Activated naive CD8-positive, alpha-beta T cell treated with anti-CD3 and anti-CD28 coated beads for 36 hours (primary cell): ENCODE measurements at places on chromosomes 3 and 15. TPM values are rescaled to one million over a fixed set of nuclear protein-coding genes. Genes with fewer than 3 reads are reported as not detected.

DNA sequence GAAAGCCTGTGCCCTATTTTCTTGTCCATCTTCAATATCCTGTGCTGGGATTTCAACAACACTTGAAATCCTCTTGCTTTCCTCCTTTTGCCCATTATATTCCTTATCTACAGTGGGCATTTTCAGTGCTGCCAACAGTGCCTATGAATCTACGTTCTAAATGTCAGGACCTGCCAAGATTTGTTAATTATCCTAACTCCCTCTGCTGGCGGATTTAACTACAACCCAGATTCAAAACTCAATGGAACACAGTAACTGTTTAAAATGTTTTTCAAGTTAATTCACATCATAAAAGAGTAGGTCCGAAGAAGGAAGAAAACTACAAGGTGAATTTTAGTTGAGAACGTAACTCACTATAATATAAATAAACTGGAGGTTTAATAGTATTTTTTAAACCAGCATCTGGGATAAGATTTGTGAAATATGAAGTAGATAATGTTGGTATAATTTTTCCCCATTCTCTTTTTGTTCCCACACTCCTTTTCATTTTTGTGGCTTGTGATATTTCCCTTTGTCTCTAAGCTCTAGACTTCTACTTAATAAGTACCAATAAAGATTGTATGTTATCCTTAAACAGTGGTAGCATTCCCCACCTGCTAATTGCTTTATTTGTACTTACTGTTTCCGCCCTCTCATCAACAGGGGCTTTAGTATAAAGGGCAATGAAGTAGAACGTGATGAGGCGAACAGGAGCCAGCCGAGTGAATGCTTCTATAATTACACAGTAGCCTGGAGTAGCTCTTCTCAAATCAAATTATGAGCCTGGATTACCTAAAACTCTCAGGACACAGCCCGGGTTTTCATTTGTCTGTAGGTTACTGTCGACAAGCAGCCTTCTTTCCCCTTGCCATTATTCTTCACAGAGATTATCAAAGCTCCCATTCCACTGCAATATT, 302.5 kb upstream of the ATP11B start:
- DNase-seq = no peak

Gene POLG
- total RNA-seq = 102 TPM

DNA sequence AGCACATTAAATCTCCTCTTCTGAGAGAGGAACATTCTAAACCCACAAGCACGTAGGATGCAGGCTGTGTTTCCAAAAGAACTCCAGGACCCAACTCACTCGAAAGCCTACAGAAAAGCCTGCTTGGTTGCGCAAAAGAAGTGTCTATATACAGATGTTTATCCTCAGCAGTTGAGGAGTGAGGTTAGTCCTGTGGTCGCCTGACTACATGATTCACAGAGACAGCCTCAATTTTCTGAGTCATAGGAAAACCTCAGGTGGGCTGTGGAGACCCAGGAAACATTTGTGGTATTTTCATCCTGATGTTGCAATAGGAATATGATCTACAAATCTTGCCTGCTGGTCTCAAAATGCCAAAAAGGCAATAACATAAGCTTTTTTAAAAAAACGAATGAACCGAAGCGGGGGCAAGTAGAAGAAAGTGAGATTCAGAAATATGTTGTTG, 183.8 kb upstream of the THRB start:
- peak; percentile 61 for DNase-seq

Gene MYRIP
- total RNA-seq = not detected

DNA sequence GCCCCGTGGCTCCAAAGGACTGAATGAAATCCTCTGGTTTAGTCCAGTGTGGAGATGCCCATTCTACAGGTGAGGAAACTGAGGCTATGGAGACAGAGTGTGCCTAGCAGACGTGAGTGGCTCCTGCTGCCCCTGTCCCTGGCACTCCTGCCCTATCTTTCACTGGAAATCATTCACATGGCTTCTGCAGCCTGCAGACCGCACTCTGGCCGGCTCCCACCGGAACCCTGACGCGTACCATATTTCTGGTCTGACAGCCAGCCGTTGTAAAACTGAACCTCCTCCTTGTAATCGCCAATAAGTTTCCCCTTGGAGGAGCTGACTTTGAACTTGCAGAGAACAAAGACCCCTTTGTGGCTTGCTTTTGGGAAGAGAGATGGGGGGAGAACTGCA, 136.5 kb downstream of the CHSY1 start:
- no peak for DNase-seq

Gene GMNC
- total RNA-seq = not detected

DNA sequence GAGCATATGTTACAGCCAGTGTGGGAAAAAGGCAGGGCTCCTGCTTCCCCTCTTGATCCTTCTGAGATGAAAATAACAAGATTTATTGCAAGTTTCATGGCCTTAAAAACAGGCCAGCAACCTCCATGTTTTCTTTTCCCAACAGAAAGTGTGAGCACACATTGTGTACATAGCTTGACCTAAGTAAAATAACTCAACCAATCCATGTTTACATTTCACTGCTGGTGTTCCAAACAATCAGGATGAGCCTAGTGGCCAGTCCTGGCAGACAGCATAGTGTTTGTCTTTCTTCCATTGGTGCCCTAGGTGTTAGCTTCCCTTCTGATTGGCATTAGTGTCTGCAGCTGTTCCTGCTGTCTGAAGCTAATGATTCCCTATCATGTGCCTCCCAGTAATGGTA, 847.7 kb downstream of the EPHA3 start:
- DNase-seq = no peak

Gene SNTN
- not detected for total RNA-seq

Gene RTP4
- 4.9 TPM for total RNA-seq

Gene KIF15
- total RNA-seq = 36.2 TPM

- no peak for DNase-seq
Observed at GRCh38 chr15:63915873-63916771, 82.4 kb upstream of the HERC1 start.

Gene GP5
- total RNA-seq = 0.80 TPM

DNA sequence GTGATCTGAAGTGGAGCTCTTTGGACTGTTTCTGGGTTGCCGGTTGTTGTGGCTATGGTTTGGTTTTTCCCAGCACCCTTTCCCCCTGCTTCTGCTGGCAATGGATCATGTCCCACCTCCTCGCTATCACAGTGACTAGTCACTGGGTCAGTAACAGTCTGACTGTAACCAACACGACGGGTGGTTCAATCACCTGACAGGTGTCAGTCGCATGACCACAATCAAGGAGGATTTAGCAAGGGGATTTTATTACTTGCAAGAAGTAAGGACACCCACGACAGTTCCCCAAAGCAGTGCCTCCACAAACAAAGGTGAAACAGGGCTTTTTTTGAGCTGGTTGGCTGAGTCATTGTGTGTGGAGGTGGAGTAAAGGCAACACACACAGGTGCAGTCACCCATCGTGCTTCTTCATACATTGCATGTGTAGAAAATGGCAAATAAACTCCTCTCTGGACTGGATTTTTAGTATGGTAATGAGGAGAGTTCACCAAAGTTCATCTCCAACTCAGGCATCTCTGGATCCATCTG, 58.8 kb upstream of the FAM3D start:
- DNase-seq = no peak

DNA sequence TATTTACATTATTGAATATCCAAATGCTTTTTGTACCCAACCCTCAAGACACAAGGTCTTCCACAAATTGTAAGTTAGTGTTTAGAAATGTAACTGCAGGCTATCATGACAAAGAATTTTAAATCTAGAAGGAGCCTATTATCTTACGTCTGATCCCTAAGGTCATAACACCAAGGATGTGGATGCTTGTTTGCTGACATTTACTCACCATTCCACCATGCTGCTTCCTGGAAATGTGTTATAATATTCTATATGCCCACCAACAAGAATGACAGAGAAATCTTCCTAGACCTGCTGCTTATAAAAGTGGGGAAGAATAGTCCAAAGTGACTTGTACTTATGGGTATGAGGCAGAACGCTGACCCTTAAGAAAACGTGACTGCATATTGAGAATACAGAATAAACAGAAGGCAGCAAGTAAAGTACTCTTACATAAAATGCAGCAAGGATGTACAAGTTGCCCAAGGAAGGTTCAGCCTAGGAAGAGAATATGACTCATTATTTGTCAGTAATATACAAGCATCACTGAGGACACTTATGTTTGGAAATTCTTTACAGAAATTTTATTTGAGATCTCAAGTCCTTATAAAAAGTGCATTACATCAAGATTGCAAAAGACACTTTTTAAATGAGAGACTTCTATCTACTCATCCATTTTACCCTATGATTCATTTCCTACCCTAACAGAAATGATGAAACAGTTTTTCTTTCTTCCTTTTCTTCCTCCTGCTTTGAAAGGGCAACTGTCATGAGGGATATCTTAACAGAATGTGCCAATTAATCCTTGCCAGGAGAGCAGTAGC, 59.6 kb downstream of the ESYT3 start:
- no peak for DNase-seq

Gene CCR1
- total RNA-seq = not detected

DNA sequence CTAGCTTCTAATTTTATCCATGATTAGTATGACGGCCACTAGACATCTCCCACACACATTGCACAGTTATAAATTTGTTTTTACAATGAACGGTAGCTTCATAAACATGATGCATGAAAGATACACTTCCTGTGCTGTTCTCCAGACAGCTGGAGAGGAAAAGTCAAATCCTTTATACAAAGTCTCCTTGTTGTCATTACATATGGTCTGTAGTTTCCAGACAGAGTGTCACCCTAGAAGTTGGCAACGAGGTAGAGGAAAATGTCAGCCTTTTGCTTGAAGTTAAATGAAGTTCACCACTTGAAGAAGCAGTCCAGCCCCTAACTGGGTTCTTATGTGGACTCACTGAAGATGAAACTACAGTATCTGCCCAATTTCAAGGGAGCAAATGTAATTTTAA, 253.0 kb upstream of the P2RY1 start:
- DNase-seq = no peak

- DNase-seq = no peak
Observed at GRCh38 chr15:52255008-52255407, 40.6 kb downstream of the MYO5C start.

DNA sequence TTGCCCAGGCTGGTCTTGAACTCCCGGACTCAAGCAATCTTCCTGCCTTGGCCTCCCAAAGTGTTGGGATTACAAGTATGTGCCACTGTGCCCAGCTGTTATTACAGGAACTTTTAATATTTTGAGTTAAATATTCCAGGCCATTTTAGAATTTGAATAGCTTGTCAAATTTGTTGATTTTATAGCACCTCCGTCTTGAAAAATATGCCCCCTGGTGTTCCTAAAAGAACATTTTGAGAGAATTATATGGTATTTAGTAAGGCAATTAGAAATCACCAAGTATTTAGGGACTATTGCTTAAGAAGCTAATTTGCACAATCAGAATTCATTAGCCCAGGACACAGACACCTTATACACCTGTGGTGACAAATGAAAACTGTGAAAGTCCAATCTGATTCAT, 23.7 kb downstream of the PDE8A start:
- DNase-seq = no peak

Gene GNB4
- 2.9 TPM for total RNA-seq

Gene CHRM5
- not detected for total RNA-seq

GRCh38 chr3:141164852-141165251, 66.8 kb upstream of the PXYLP1 start:
- no peak for DNase-seq

DNA sequence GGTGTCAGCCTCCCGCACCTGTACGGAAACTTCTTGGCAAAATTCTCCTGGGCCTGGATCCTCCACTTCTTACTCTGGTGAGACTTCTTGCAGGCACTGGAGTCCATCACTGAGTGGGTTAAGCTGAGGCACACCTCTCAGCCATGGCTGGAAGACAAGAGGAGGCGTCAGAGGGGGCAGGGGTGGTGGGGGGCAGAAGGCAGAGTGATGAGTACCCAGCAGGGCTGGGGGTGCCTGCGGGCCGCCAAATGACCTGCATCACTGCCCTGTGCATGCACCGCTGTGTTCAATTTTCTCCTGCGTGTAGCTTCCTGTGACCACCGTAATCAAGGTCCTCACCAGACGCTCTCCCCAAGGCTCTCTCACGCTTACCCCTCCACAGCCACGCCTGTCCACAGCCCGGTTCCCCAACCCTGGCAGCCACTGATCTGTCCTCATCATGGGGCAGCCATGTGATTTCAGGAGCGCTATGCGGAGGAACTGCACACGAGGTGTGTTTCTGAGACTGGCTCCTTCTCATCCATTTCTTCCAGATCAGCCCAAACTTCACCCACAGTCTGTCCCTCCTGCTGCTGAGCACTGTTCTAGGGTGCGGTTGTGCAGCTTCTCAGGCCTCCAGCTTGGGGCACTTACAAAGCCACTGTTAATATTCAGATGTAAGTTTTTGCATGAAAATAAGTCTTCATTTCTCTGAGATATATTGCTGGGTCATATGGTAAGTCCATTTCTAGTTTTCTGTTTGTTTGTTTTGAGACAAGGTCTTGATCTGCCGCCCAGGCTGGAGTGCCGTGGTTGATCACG, 5.2 kb downstream of the C3orf22 start:
- no peak for DNase-seq

Gene C2CD4A
- total RNA-seq = 0.12 TPM

GRCh38 chr3:1228289-1228688, 135.5 kb downstream of the CNTN6 start:
- no peak for DNase-seq

Gene SCN5A
- total RNA-seq = 0.39 TPM

Gene CPB1
- total RNA-seq = not detected

Gene NAALADL2
- total RNA-seq = 0.48 TPM

DNA sequence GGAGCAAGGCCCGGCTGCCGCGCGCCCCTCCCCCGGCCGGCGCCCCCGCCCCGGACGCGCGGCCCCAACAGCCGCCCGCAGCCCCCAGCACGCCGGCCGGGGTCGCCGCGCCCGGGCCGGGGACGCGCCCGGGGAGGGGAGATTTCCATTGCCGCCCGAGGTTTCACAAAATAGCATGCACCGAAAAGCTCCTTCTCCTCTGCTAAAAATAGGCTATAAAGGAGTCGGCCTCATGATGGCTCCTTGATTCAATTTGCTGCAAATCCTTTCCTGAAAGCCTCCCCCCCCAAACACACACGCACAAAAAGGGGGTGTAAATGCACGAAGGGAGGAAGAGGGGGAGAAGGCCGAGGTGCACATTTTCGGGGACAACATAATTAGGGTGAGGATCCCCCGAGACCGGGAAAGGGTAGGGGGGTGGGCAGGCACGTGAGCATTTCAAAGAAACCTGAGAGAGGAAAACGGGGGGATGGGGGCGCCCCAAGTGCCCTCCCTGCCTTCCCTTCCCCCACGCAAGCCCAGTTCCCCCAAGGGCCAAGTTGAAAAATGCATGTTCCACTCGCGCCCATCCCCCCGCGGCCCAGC, 734 bp downstream of the TBL1XR1 start:
- DNase-seq = peak; percentile 45

DNA sequence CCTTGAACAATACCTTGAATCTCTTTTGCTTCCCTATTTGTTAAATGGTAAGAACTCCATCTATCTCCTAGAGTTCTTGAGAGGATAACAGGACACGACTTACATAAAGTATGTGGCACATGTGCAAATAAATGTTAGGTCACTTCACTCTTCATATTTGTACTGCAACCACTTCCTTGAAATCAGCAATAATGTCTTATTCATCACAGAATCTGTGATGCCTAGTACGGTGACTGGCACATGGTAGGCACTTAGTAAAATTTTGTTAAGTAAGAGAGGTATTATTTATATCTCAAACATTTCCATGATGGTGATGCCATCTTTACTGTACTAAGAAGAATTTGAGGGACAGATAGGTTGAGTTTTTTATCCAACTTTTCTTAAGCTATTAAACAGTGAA, 14.3 kb downstream of the CD47 start:
- no peak for DNase-seq

- DNase-seq = no peak
Observed at GRCh38 chr3:21067031-21067813, 683.8 kb downstream of the ZNF385D start.
